ENCODE measurements at places on chromosomes 5 and 9.

DNA sequence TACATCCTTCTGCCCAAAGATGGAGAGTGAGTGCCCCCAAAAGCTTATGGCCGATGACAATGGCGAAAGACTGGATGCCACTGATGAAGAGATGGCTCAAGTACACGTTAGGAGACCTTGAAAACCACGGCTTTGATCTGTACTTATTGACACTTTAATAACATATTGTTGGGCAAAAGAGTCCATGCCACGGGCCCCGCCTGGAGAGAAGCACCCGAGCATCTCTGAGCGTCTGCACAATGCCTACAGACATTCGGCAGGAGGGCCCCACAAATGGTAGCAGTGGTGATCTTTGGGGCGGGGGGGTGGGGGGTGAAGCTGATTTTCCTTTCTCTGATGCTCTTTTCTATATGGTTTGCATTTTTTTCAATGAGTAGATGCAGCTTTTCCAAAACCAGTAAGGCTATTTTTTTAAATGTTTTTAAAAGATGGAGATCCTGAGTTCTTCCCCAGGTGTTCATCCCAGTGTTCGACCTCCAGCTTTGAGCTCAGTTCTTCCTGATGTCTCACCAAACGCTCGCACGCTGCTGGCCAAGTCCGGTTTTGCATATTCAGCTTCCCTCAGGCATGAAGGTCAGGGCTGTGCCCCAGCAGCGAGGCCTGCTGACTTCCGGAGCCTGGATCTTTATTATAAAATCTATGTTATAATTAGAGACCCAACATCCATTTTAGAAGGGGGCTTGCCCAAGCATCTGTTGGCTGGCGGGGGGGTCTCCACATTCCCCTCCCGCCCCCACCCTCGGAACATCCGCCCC is 34.3 kb upstream of the BARHL1 start:
- no peak for DNase-seq

- DNase-seq: no peak
Measured at GRCh38 chr5:156359476-156359875, 32.5 kb downstream of the SGCD start.

GRCh38 chr5:178931846-178932760 is 8.9 kb upstream of the ZNF454 start:
- DNase-seq: no peak

- DNase-seq: no peak
Measured at GRCh38 chr5:10655161-10655971, 91.5 kb downstream of the ANKRD33B start.

DNA sequence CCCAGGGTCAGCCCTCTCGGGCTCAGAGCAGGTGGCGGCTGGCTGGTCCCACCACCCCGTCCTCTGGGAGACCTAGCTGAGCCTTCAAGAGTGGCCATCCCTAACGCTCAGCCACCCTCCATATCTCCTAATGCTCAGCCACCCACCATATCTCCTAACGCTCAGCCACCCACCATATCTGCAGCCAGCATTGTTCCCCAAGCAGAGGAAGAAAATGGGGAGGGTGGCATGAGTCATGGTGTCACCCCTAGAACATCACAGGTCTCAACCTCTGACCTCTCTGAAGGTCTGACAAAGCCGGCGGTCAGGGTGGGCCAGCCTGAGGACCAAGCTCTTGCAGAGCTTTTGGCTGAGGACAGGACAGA is 14.7 kb downstream of the LHX3 start:
- DNase-seq: no peak

DNA sequence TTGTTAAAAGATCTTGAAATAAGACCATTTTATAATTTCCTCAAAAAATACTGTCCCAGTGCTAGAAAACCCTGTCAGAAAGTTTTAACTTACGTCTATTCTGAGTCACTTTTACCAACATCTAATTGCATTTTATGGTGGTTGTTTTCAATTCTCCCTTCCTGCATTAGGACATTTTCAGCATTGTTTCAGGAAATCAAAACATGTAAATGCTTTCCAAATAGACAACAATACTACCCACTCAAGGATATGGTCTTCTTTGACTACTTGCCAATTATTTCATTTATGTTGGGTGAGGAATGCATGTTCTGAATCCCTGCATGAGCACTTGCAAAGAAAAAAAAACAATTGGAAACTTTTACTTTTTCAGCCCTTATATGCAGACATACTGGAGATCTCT is 284.6 kb upstream of the PDE4D start:
- DNase-seq: no peak

DNA sequence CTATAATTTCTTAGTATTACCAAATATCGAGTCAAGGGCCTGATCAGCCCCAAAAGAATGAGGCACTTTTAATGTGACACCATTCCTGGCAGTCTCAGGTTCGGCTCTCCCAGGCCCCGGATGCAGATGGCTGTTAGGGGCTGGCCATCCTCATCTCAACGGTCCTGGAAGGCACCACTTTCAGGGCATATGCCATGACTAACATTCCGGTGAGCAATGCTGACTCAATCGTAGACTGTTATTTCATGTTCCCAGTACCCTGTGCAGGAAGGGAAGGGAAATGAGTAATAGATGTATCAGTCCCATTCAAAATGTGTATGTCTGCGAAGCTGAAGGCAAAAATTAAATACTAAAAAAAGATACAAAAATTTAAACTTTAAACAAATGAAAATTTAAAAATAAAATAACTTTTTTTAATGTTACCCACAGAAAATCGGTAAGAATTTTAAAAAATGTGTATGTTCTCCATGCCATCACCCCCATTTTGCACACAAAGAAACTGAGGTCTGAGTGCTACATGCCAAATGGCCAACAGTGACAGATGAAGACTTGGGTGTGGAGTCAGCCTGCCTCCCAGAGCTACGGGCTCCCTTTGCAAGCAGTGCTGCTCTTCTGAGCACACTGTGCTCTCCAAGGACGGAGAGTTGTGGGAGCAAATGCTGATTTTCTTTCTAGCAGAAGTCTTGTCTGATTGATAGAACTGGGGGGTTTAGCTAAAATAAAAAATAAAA is 79.0 kb downstream of the GLDC start:
- DNase-seq: no peak

DNA sequence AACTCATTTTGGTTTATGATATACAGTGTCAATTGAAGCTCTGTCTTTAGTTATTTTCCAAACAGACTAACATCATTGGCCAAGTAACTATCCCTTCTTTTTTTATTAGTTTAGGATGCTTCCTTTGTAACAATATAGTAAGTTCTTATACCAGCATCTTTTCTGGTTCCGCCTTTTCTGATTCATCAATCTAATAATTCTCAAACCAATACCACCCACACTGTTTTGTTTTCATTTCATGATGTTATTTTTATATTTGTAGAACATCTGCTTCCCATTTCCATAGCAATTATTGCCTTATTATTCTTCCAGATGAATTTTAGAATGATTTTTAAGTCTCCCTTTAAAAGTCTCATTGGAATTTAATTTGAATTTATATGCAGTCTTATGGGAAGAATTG is 218.1 kb downstream of the RFK start:
- DNase-seq: no peak

- DNase-seq: no peak
Measured at GRCh38 chr9:121598167-121598964, 53.1 kb upstream of the DAB2IP start.

DNA sequence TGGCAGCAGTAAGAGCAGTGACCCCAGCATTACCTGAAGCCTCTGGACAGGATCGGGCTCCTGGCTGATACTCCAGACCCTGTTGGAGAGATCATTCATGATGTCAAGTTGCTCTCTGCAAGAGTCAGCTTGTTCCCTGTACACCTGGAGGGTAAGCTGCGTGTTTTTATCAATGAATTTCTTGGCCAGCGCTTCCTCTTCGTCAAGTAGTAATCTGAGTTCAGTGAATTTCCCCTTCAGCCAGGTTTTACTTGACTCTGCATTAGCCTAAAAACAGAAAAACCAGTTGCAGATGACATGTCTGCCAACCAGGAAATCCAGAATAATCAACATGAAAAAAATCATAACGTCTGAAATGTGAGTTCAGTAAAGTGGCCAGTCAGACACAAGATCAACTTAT is 19.1 kb downstream of the TRIM14 start:
- no peak for DNase-seq

DNA sequence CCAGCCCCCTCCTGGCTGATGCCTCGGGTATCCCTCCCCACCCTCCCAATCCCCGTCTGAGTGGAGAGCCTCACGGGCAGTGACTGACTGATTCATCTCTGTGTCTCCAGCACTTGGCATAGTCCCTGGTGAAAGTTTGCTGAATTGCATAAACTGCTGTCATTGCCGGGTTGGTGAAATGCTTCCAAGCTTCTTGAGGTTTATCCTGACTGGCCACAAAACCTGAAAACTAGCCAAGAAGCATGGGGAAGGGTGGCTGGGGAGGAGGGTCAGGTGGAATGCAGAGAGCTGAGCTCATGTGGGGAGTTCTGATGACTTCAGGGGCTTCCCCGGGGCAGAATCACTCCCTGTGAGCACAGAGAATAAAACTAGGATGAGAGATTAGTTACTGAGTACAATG is 56.9 kb upstream of the GGTA1 start:
- DNase-seq: no peak

DNA sequence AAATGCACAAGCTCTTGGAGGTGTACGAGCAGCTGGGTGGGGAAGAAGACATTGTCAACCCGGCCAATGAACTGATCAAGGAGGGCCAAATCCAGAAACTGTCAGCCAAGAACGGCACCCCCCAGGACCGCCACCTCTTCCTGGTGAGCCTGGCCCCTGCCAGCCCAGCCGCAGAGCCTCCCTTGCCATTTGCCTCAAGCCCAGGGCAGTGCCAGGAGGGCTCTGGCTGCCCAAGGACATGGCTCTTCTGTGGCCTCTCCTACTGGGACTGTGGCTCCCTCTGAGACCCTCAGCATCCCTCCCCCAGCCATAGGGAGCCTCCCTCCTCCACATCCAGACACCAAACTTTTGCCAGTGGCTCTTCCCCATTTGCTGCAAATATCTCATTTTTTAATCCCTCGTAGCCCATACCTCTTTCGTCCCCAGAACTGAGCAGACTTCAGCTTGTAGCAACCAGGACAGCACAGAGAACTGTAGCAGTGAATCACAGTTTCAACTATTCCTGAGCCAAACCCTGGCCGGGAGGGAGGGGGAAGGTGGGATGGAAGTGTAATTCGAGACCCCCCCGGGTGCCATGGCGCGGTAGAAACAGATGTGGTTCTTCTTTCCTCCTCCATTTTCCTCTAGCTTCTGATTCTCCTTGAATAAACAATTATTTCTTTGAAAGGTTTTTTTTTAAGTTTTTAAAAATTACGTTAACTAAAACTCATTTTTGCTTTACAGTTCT is 44.5 kb upstream of the SUSD3 start:
- no peak for DNase-seq

- no peak for DNase-seq
Measured at GRCh38 chr9:114193090-114193489, 37.8 kb downstream of the COL27A1 start.

DNA sequence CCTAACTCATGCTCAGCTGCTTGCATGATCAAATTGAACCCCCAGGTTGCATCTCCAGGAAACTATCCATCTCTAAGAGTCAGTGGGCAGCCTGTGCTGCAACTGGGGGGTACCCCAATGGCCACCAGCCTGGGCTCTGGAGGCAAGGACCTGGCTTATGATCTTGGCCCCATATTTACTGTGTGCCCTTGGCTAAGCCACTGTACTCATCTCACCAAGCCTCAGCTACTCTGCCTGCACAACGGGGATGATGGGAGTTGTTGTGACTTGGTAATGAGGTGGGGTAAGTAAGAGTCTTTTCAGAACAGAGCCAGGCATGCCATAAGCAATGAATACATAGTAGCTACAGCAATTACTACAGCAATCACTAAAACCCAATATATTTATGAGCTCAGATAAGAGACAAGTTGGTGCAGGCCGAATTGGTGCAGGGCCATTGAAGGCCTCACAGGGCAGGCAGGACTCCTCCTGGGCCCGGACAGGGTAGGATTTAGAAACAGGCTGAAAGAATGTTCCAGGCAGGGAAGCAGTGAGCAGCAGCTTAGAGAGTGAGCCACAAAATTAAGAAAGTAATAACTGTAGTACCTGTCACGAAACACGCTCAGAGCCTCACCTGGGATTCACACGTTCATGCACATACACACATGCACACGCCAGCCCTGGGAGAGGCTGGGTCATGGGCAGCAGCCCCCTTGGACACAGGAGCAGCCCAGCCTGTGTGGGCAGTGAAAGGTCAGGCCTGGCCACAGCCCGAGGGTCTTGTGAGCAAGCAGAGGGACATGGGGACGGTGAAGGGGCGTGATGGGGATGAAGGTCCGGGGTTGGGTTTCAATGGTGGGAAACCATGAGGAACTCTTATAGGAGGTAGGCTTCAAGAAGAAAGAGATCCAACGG is 74.1 kb downstream of the PAX5 start:
- no peak for DNase-seq

DNA sequence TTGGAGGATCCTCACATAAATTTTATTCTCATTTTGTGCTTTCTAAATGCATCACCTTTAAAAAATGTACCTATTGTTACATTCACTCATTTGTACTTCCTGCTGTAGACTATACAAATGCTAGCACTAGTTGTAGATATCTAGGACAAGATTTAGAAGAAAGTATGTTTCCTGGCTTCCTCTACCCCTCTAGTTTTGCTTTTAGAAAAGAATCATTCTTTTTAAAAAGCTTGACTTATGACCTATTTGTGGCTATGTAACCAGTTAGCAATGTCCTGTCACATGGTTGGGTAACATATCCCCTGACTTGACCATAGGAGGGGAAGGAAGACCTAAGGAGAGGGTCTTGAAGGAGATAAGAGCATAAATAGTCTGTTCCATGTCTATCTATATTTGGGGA is 13.3 kb downstream of the CAMK4 start:
- DNase-seq: no peak

- DNase-seq: no peak
Measured at GRCh38 chr9:99016681-99017387, 73.1 kb downstream of the COL15A1 start.

- no peak for DNase-seq
Measured at GRCh38 chr5:10319202-10319851, 11.6 kb upstream of the CMBL start.

GRCh38 chr5:95858023-95858461 is 35.5 kb upstream of the GLRX start:
- DNase-seq: no peak

- DNase-seq: no peak
Measured at GRCh38 chr9:88358723-88359122, 29.5 kb upstream of the SPIN1 start.
